ENCODE measurements at places on chromosomes 6 and 20. TPM values are rescaled to one million over a fixed set of nuclear protein-coding genes. Genes with fewer than 3 reads are reported as not detected.

The CLPSL2 gene
- total RNA-seq, result not detected

The ADA gene
- total RNA-seq, result 4.4 TPM

GRCh38 chr6:48110436-48111142 lies 408 bp downstream of the PTCHD4 start:
- no peak overlapping the region for H3K27ac ChIP-seq
- no peaks in the 10 kb centered on the region for H3K27me3 ChIP-seq
- H3K4me3 ChIP-seq, result no peak overlapping the region
- H3K4me1 ChIP-seq, result no peaks in the 10 kb centered on the region
- no peak for DNase-seq

- H3K4me3 ChIP-seq, result no peak overlapping the region
- no peaks in the 10 kb centered on the region for H3K36me3 ChIP-seq
- no peaks in the 10 kb centered on the region for H3K27me3 ChIP-seq
- no peaks in the 10 kb centered on the region for H3K4me1 ChIP-seq
- no peak overlapping the region for H3K27ac ChIP-seq
- DNase-seq, result no peak
Measured at GRCh38 chr6:141463237-141463977, 669.3 kb upstream of the GJE1 start.

- no peaks in the 10 kb centered on the region for H3K36me3 ChIP-seq
- no peak overlapping the region for H3K4me3 ChIP-seq
- H3K27me3 ChIP-seq, result no peaks in the 10 kb centered on the region
- H3K4me1 ChIP-seq, result peaks cover 10% of the 10 kb centered on the region
- no peak overlapping the region for H3K27ac ChIP-seq
- DNase-seq, result no peak
Measured at GRCh38 chr20:58372806-58373205, 16.2 kb upstream of the VAPB start.

DNA sequence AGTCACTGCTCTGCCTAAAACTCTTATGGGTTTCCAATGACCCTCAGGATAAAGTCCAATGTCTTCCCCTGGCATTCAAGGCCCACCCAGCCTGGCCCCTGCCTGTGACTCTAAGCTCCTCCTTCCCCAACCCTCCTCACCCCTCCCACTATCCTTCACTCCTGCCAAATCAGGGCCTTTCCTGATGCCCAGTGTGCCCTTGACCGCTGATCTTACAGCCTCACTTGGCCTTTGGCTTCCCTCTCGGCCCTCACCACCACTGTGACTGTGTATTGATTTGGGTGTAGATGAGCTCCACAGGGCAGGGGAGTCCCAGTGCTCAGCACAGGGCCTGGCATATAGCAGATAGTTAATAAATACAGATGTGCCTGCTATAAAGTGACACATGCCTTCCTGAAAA lies 115.7 kb downstream of the TOX2 start:
- H3K4me1 ChIP-seq, result no peaks in the 10 kb centered on the region
- H3K27ac ChIP-seq, result no peak overlapping the region
- H3K36me3 ChIP-seq, result no peaks in the 10 kb centered on the region
- H3K27me3 ChIP-seq, result no peaks in the 10 kb centered on the region
- no peak overlapping the region for H3K4me3 ChIP-seq

- no peak overlapping the region for H3K27ac ChIP-seq
- peaks cover 10% of the 10 kb centered on the region for H3K27me3 ChIP-seq
- no peaks in the 10 kb centered on the region for H3K36me3 ChIP-seq
- H3K4me3 ChIP-seq, result no peak overlapping the region
Measured at GRCh38 chr20:45096781-45097180, 4.1 kb downstream of the KCNS1 start.

The CALHM5 gene
- total RNA-seq, result 0.06 TPM

DNA sequence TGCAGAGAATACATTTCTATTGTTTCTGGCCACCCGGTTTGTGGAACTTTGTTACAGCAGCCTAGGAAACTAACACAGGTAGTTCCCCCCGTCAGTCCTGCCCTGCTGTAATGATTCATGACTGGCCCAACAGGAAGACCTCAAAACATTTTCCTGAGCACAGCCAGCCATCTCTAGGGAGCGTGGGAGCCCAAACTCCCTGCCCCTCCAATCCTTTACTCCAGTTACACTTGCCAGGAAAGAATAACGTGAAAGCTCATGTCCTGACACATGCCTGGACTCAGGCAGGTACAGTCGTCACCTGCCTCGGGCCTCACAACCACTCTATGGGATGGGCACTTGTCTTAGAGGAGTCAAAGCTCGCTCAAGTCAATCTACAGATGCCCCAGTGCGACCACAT lies 8.4 kb downstream of the TXNDC5 start:
- no peak overlapping the region for H3K4me3 ChIP-seq
- DNase-seq, result no peak
- no peaks in the 10 kb centered on the region for H3K4me1 ChIP-seq
- no peaks in the 10 kb centered on the region for H3K36me3 ChIP-seq
- H3K27me3 ChIP-seq, result no peaks in the 10 kb centered on the region

- no peak overlapping the region for H3K27ac ChIP-seq
- H3K36me3 ChIP-seq, result no peaks in the 10 kb centered on the region
- DNase-seq, result no peak
- H3K4me1 ChIP-seq, result no peaks in the 10 kb centered on the region
Measured at GRCh38 chr6:91782802-91783201, 1195.9 kb upstream of the MAP3K7 start.

DNA sequence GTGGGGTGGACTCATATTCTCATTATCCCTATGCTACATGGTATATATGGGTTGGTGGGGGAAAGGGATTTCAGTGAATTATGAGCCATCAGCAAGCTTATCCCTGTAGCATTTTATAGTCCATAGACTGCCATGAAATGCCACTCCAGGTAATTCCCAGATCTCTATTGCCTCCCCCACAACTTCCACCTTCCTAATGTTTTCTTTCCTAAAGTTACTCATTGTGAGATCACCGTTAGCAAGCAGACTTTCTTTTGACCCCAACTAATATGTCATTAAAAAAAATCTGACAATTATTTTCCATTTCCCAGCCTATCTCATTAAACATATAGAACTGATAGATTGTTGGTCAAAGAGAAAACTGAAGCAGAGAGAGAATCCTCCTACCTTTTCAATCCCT lies 40.7 kb upstream of the TBX18 start:
- no peaks in the 10 kb centered on the region for H3K36me3 ChIP-seq
- H3K27ac ChIP-seq, result no peak overlapping the region
- DNase-seq, result no peak

The SPDEF gene
- total RNA-seq, result not detected
